ENCODE measurements at places on chromosomes 13 and 19.

- no peak for DNase-seq
Observed at GRCh38 chr19:55526216-55527196, 10.4 kb downstream of the SBK2 start.

DNA sequence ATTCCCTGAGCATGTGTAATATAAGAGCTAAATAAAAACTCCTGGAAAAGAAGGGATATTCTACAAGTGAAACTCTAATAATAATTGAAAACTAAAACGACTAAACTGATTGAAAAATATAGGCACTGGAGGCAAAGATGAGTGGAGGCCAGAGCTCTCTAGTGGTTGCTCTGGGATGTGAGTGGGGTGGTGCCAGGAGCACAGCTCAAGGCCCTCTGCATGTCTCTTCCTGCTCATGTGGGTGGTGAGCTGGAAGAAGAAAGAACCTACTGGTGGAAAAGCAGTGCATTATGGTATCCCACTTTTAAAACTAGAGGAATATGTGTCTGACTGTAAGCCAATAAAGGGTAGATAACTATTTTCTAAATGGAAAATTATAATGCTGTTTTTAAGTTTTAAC is 15.8 kb upstream of the ARHGEF7 start:
- DNase-seq, result no peak

DNA sequence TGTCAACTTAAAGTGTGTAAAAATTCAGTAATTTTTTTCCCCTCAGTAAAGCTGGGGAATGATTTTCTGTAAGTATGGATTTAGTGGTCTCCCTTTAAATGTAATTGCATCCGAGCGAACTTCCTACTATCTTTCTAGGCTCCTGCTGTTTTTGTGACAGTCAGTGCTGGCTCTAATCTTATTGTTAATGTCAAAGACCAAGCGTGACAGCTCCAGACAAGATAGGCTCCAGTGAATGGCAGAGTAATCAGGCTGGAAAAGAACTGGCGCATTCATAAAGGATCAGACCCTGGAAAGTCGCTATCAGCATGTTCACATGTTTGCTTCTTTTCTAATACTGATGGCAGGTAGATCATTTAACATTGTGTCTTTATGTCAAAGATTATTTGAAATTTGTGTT is 908.0 kb upstream of the ATXN8OS start:
- DNase-seq, result no peak

DNA sequence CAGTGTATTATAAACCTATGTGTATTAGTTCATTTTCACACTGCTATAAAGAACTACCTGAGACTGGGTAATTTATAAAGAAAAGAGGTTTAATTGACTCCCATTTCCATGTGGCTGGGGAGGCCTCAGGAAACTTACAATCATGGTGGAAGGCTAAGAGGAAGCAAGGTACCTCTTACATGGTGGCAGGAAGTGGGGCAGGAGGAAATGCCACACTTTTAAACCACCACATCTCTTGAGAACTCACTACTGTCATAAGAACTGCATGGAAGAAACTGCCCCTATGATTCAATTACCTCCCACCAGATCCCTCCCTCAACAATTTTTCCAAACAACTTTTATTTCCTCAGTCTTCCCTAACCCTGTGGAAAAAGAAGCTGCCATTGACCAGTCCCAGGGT is 14.5 kb upstream of the TPP2 start:
- DNase-seq, result no peak

- DNase-seq, result no peak
Observed at GRCh38 chr19:33254245-33254824, 28.7 kb upstream of the SLC7A10 start.
